ENCODE measurements at places on chromosomes 6 and 20.

GRCh38 chr6:24966381-24966780 is 30.6 kb upstream of the RIPOR2 start:
- DNase-seq, result no peak

- no peak for DNase-seq
Measured at GRCh38 chr20:59696476-59696875, 92.1 kb downstream of the PHACTR3 start.

DNA sequence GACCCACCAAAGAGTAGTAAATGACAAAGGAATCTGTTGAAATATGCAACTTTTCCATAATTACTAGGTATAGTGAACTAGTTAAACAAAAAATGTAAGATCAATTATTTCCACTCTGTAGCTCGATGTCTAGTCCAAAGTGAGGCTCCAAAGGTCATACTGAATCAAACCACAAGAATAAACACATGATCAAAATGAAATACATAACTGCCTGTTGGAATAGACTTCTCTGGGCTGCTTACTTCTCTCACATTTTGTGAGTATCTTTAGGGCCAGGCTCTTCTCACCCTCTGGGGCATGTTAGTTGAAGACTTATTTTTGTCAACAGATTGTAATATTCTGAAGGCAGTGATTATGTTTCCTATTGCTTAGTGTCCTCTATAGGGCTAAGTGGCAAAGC is 103.7 kb upstream of the TMEM170B start:
- DNase-seq, result no peak

DNA sequence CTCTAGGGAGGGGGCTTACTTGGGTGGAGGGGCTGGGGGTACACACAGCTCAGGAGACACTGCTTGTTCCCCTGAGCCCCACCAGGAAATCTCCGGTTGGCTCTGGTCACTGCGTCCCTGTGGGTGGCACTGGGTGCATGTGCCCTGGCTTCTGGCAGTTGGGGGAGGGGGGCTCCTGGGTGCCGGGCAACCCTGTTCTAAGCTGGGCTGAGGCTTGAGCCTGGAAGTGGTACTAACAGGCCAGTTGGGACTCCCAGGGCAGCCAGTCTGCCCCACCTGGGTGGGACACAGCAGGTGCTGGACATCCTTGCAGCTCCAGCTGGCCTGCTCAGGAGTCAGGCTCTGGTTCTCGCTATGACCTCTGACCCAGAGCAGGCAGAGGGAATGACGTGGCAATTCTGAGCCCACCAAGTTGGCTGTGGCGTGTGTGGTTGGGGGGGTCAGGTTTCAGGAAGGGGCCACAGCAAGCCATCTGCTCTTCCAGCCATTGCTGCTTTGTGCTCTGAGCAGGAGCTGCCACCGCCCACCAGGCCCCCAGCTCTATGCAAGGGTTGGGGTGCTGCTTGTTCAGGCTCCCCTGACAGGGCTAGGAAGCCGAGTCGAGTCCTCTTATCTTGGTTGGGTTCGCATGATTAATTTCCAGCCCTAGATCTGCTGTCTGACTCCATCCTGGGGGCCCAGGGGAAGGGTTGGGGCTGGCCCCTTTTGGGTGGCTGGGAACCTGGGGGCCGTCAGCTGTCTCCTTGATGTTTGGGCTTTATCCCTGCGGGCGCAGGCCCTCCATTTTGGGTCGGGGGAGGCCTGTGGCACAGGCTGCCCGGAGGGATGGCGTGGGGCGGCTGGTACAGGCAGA is 590 bp downstream of the C20orf204 start:
- no peak for DNase-seq

DNA sequence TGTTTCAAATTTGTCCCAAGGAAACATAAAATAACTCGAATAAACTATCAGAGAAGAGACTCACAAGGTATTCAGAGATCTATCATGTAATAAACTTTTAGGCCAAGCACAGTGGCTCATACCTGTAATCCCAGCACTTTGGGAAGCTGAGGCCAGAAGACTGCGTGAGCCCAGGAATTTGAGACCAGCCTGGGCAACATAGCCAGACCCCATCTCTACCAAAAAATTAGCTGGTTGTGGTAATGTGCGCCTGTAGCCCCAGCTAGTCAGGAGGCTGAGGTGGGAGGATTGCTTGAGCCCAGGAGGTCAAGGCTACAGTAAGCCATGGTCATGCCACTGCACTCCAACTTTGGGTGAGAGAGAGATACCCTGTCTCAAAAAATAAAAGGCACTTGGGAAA is 79.2 kb upstream of the GCM1 start:
- DNase-seq, result no peak

GRCh38 chr6:139553916-139554315 is 179.5 kb upstream of the CITED2 start:
- no peak for DNase-seq

GRCh38 chr6:12296255-12296573 is 6.1 kb downstream of the EDN1 start:
- no peak for DNase-seq

GRCh38 chr6:39041072-39041471 is 7.5 kb upstream of the GLP1R start:
- no peak for DNase-seq

GRCh38 chr6:158170656-158171081 is 2.5 kb downstream of the GTF2H5 start:
- DNase-seq, result no peak

- no peak for DNase-seq
Measured at GRCh38 chr20:60021104-60021503, 62.9 kb downstream of the CDH26 start.

DNA sequence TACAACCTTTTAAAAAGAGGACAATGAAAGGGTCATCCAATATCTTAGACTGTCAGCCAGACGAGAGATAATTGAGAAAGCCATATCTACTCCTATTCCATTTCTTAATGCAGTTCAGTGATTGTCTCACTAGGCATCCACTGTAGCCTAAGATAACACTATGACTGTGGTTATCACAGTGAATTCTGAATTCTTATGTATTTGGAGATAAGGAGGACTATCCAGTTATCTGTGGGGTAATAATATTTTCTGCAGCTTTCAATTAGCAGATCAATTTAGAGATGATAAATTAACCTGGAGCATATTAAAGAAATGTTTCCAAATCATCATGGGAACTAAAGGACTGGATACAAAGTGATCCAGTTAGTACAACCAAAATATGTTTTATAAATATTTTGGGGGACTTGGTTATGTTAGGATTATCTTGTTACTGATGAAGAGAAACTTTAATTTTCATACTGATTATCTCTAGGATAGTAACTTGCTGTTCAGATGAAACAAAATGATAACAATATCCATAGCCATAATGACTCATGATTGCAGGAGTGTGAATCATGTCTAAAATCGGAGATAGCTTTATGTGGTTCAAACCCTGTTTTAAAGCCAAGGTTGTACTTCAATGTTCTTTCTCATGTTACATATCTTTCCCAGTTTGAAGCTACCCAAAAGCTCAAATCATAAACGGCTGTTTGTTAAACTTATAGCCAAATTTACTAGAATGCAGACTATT is 1152.0 kb downstream of the HACE1 start:
- no peak for DNase-seq

DNA sequence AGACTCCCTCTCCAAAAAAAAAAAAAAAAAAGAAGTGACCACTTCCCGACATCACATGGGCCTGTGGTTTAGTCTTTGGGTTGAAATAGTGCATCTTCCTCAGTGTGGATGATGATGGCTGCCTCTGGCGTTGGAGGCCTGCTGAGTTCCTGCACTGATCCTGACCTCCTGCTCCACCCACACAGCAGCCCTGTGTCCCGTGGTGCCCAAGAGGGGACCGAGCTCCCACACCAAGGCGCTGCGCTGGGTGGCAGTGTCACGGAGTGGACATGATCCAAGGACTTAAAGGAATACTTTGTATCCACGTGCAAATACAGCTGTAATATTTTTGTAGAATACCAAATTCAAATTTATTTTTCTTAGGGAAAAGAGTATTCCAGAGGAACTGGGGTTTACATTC is 109.2 kb upstream of the PHACTR3 start:
- DNase-seq, result no peak

GRCh38 chr6:117540670-117541069 is 58.2 kb downstream of the DCBLD1 start:
- DNase-seq, result no peak

- DNase-seq, result no peak
Measured at GRCh38 chr20:57387463-57387862, 3.7 kb upstream of the RBM38 start.

GRCh38 chr20:24692446-24693200 is 223.2 kb downstream of the SYNDIG1 start:
- DNase-seq, result no peak

DNA sequence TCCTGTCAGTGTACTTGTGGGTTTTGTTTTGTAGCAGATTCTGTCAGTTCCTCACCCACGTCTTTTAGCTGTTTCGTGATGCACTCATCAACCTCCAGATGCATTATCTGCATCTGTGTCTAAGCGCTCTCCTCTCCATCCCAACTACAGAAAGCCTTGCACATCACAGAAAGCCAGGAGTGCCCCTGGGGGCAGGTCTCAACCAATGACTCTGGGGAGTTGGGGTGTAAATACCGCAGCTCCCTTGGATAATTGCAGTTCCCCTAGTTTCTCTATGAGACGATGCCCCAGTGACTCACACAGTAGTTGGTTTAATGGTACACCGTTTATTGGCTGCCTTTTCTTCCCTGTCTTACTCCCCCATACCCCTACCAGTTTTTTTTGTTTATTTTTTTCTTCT is 158.1 kb downstream of the SOX4 start:
- no peak for DNase-seq

GRCh38 chr6:138948004-138948403 is 40.0 kb downstream of the REPS1 start:
- DNase-seq, result no peak

- no peak for DNase-seq
Measured at GRCh38 chr20:52031563-52032303, 159.8 kb downstream of the ZFP64 start.

DNA sequence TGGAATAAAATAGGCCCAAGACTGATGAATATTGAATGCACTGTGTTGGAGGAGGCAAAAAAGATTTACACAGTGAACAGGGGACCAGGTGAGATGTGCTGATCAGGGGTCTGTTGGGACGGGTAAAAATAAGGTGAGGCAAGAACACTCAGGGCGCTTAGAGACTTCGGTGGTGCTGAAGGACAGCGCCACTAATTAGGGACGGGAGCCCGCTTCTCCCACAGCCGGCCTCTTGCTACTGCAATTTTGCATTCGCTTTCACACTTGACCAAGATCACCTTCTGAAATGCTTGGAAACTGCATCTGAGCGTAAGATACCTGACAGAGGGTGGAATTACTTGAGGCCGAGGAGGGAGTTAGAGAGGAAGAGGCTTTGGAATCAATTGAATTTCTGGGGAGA is 7.3 kb downstream of the TFAP2D start:
- DNase-seq, result no peak

DNA sequence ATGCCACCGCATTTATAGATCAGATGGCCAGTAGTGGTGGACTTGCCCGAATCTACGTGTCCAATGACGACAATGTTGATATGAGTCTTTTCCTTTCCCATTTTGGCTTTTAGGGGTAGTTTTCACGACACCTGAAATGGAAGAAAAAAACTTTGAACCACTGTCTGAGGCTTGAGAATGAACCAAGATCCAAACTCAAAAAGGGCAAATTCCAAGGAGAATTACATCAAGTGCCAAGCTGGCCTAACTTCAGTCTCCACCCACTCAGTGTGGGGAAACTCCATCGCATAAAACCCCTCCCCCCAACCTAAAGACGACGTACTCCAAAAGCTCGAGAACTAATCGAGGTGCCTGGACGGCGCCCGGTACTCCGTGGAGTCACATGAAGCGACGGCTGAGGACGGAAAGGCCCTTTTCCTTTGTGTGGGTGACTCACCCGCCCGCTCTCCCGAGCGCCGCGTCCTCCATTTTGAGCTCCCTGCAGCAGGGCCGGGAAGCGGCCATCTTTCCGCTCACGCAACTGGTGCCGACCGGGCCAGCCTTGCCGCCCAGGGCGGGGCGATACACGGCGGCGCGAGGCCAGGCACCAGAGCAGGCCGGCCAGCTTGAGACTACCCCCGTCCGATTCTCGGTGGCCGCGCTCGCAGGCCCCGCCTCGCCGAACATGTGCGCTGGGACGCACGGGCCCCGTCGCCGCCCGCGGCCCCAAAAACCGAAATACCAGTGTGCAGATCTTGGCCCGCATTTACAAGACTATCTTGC is 725 bp downstream of the EEF1A1 start:
- DNase-seq, result peak; percentile 48

DNA sequence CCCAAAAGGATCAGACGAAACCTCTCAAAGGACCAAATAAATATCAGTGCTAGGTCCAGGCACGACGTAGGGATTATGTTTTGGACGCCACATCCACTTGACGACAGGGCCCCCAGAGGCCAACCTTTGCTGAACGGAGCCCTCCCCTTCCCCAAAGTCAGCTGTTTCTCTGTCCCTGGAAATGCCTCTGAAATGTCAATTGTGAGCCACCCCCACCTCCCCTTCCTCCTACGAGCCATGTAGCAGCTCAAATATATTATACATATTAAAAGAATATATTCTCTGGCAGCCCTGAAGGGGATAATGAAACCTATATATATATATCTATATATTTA is 39.6 kb upstream of the BLCAP start:
- no peak for DNase-seq

DNA sequence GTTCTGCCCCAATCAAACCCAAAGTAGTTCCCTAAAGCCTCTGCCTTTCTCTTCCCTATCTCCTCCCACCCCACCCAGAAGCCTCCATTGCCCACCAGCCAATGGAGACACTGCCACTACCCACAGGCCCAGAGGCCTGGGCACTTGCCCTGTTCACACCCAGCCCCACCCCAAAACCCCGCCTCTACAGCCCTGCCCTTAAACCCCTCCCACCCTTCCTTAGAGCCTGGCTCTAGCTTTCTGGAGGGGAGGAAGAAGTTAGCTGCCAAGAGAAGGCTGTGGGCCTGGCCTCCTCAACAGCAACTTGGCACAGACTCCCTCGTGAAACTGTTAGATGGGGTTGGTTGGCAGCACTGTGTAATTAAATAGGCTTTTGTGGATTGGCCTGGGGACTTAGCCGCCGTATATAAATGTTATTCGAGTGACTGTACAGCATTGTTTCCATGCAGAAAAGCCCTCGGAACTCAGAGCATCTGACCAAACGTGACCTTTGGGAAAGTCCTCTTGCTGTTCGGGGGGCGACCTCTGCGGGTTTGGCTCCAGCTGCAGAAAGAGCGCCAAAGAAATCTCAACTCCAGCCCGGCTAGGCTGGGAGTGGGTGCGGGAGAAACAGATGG is 31.4 kb downstream of the COL11A2 start:
- no peak for DNase-seq

- DNase-seq, result no peak
Measured at GRCh38 chr6:2877960-2878359, 25.1 kb downstream of the SERPINB9 start.

DNA sequence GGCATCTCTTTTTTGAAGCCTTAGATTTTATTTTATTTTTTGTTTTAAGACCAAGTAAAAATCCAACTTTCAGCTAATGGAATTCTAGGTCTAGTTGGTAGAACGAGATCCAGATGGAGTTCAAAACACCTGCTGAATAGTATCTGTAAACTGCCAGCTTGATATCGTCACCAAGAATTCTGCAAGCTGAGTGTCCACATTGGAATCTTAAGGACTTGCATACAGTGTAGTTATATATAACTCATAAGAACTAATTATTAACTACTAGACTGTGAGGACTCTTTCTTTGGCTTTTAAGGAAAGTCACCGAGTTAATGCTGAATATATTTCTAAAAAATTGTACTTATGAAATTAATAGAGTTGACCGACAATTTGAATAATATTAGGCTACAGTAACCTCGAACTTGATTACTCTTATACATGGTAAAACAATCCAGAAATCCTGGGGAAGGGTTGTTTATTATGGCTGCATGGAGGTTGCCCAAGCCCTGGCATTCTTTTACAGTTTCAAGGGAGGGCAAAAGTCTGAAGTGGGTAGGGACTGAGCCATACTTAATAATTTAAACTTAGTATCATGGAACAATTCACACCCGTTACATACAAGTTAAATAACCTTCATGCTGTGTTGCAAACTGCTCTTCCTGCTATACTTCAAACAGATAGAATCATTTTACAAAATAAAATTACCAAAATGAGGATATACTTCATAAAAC is 553.9 kb downstream of the PTPRT start:
- DNase-seq, result no peak

All from substantia nigra (tissue), 51 donors.